ENCODE measurements at places on chromosomes 2 and 18.

DNA sequence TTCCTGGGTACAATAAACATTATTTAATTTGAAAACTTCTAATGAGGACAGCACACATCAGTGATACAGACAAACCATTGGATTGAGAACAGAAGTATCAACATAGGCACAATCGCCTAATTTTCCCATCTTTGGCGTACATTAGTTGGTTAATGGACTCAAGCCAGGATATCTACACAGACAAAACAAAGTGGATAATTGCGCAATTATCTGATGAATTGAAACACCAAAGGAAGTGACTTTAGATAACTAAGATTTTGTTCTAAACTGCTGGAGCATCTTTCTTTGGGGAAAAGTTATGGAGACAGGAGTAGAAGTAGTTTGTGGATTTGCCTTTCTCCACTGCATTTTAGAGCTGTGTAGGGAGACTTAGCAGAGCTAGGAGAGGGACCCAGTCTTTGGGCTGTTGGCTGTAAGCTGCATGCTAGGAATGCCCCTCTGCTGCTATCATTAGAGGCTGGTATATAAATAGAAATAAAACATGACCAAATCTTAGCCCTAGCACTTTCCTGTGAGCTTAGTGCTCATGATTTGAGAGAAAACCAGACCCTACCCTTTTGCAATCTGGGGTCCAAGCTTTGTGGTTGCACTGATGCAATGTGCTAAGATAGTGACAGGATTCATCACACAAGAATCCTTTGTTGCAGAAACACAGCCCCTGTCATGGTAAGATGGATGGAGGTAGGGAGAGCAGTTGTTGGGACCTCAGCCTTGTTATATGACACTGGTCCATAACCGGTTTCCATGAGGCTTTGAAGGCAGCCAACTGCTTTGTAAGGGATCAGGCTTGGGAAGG, 264.5 kb upstream of the PIK3C3 start:
- DNase-seq: no peak

- DNase-seq: no peak
Observed at GRCh38 chr2:47029737-47030524, 114.3 kb upstream of the MCFD2 start.

GRCh38 chr2:100894796-100895156, 74.8 kb downstream of the NPAS2 start:
- no peak for DNase-seq

GRCh38 chr18:12598181-12598930, 59.6 kb downstream of the SPIRE1 start:
- no peak for DNase-seq

DNA sequence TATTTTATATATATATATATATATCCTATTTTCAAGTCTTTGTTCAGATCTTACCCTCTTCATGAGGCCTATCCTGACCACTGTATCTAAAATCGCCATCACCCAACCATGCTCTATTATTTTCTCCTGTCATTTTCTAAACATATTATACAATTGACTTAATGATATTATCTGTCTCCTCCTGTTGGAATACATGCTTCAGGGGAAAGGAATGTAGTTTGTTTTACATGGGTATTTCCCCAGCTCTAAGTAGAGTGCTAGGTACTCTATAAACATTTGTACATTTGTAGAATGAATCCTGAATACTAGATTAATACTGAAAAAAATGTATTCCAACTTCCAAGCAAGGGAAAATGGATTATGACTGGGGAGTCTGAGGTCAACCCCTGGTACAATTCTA, 26.2 kb downstream of the TTC21B start:
- no peak for DNase-seq

DNA sequence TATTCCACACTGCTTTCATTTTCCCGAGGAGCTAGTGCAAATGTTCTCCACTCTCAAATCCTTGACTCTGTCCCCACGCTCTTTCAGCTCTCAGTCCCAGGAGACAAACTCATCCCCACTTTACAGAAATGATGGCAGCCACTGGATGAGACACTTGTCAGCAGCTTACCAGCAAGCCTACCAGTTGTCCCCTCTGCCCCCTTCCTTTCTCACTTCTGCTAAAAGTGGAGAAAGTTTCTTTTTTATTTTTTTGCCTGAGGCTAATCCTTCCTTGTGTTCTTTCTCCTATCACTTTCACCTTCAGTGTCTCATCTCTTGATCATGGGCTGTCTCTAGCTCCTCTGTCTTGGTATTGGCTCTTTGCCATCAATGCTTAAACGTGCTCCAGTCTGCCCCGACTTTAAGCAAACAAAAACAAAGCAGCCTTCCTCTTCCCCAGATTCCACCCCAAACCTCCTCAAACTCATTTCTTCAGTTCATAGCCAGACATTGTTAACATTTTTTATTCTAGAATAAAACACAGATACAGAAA, 64.5 kb downstream of the TTC32 start:
- no peak for DNase-seq
